Posterior cingulate gyrus (tissue), 11 donors: ENCODE measurements at places on chromosomes 6 and 20.

GRCh38 chr6:47521961-47522360 is 44.4 kb downstream of the CD2AP start:
- DNase-seq, result no peak

- DNase-seq, result no peak
Observed at GRCh38 chr6:107560657-107561056, 70.7 kb downstream of the SOBP start.

GRCh38 chr6:33607784-33608161 is 13.3 kb upstream of the ITPR3 start:
- no peak for DNase-seq

GRCh38 chr6:113540466-113540865 is 316.7 kb upstream of the MARCKS start:
- no peak for DNase-seq

- DNase-seq, result no peak
Observed at GRCh38 chr6:129853996-129854711, 7.0 kb downstream of the TMEM244 start.

DNA sequence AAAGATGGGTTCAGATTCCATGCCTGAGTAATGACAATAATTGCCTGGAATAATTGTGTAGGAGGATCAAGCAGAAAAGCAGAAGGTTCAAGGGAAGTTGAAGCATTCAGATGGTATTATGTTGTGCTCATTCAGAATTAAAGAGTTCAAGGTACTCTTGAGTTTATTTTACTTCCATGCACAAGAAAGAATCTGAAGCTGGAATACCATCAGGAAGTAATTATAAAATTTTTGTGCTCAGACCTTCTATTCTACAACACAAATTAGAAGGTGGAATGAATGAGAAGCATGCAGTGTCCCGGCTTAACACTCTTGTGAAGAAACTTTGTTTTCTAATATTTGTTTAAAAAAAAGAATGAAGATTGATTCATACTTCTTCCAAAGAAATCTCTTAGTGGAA is 139.4 kb upstream of the ENPP5 start:
- DNase-seq, result no peak
